ENCODE measurements at places on chromosomes 5 and 9. TPM values are rescaled to one million over a fixed set of nuclear protein-coding genes. Genes with fewer than 3 reads are reported as not detected.

GRCh38 chr9:110185806-110186205 is 22.2 kb downstream of the C9orf152 start:
- no peak for DNase-seq
- H3K27ac ChIP-seq = no peak overlapping the region
- no peaks in the 10 kb centered on the region for H3K4me1 ChIP-seq
- H3K27me3 ChIP-seq = no peaks in the 10 kb centered on the region
- no peaks in the 10 kb centered on the region for H3K36me3 ChIP-seq
- H3K4me3 ChIP-seq = no peak overlapping the region

DNA sequence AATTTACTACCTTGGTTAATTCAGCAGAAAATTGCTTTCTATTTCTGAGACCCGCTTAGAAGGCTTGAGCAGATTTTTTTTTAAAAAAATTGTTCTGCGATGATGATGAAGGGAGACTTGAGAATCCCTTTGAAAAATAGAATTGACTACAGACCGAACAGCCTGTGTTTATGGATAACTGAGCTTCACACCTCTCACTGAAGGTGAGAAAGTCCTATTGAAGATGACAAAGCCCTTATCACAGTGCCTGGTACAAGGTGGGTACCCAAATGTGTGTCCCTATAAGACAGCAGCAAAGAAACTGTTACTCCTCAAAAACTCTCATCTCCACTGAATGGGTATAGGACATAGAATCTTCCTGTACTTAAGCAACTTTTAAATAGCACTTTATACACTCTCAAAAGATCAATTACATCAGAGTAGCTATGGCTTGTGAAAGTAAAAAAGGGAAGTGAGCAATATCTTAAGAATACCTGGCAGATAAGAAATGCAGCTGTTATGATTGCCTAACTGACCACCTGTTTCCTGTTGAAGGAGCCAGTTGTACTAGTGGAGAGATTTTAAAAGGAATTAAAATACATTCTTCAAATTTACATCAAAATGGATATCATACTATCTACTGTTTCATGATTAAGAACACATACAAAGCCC is 419.7 kb downstream of the CHSY3 start:
- H3K27me3 ChIP-seq = no peaks in the 10 kb centered on the region
- H3K4me3 ChIP-seq = no peak overlapping the region
- H3K4me1 ChIP-seq = no peaks in the 10 kb centered on the region
- H3K27ac ChIP-seq = no peak overlapping the region

GRCh38 chr9:85157772-85158171 is 488.2 kb downstream of the NTRK2 start:
- H3K4me1 ChIP-seq = no peaks in the 10 kb centered on the region
- no peak overlapping the region for H3K27ac ChIP-seq
- no peak overlapping the region for H3K4me3 ChIP-seq

GRCh38 chr5:71864730-71865601 is 145.9 kb downstream of the CARTPT start:
- H3K36me3 ChIP-seq = no peaks in the 10 kb centered on the region
- DNase-seq = no peak
- H3K4me3 ChIP-seq = no peak overlapping the region
- no peak overlapping the region for H3K27ac ChIP-seq
- H3K4me1 ChIP-seq = no peaks in the 10 kb centered on the region

DNA sequence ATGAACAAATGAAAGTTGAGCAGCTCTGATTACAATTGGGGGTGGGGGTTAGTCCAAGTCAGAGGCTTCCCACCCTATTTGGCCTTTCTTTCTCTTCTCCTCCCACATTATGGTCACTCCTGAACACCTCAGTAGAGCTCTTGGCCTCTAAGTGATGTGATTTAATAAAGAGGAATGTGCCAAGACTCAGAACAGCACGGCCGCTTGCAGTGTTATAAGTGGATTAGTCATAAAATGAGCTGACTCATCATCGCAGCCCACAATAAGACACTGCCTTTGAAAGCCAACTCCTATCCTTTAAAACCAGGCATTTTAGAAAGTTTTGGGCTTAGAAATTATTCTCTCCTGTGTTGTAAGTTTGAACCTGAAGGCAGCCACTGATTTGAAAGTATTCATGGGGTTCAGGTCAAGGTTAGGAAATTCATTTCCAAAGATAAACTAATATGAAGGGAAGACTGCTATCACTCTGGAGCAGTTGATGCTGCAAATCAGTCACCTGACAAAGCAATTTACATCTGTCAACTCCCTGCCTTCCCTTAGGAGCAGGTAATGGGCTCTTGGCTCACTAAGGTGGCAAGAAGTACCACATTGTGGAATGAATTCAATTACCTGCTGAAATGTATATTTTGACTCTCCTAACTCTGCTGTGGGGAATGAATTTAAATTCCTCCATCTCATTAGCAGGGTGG is 283.6 kb upstream of the NMUR2 start:
- DNase-seq = no peak
- no peaks in the 10 kb centered on the region for H3K36me3 ChIP-seq
- no peaks in the 10 kb centered on the region for H3K4me1 ChIP-seq
- no peak overlapping the region for H3K27ac ChIP-seq
- H3K27me3 ChIP-seq = no peaks in the 10 kb centered on the region
- no peak overlapping the region for H3K4me3 ChIP-seq

GRCh38 chr5:2756211-2757152 is 5.0 kb upstream of the IRX2 start:
- H3K27me3 ChIP-seq = peaks cover 51% of the 10 kb centered on the region
- H3K36me3 ChIP-seq = peaks cover 3% of the 10 kb centered on the region
- H3K4me1 ChIP-seq = peaks cover 12% of the 10 kb centered on the region

SV2C gene
- 0.02 TPM for total RNA-seq

DNA sequence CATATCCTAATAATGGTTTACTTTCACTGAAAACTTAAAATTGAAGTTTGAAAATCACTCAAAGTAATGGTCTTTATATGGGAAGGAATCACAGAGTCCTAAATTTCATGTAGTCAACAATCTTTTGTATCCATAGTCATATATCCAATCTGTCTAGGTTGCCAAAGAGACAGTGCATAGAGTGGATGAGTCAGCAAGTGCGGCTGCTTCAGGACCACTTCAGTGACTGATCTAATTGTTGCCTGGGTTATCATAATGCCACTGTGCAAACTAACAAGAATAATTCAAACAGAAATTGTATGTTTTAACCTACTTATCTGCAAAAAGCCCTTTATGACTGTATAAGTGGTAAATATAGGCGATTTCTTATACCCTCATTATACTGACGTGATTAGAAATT is 211.3 kb upstream of the PRR16 start:
- H3K27ac ChIP-seq = no peak overlapping the region
- DNase-seq = no peak
- H3K27me3 ChIP-seq = no peaks in the 10 kb centered on the region
- H3K4me1 ChIP-seq = no peaks in the 10 kb centered on the region
- no peak overlapping the region for H3K4me3 ChIP-seq

- H3K36me3 ChIP-seq = no peaks in the 10 kb centered on the region
- H3K4me1 ChIP-seq = peaks cover 8% of the 10 kb centered on the region
- H3K27ac ChIP-seq = no peak overlapping the region
- no peak for DNase-seq
- no peak overlapping the region for H3K4me3 ChIP-seq
- H3K27me3 ChIP-seq = no peaks in the 10 kb centered on the region
Measured at GRCh38 chr5:96049398-96050272, 88.0 kb upstream of the ELL2 start.

- H3K27me3 ChIP-seq = no peaks in the 10 kb centered on the region
- H3K27ac ChIP-seq = no peak overlapping the region
- no peak overlapping the region for H3K4me3 ChIP-seq
- no peaks in the 10 kb centered on the region for H3K4me1 ChIP-seq
- H3K36me3 ChIP-seq = no peaks in the 10 kb centered on the region
- DNase-seq = no peak
Measured at GRCh38 chr9:13427587-13427986, 148.1 kb upstream of the MPDZ start.

- no peaks in the 10 kb centered on the region for H3K36me3 ChIP-seq
- no peak overlapping the region for H3K4me3 ChIP-seq
- H3K4me1 ChIP-seq = no peaks in the 10 kb centered on the region
- no peak for DNase-seq
- peaks cover 19% of the 10 kb centered on the region for H3K27me3 ChIP-seq
- no peak overlapping the region for H3K27ac ChIP-seq
Measured at GRCh38 chr9:72657023-72657422, 135.6 kb downstream of the TMC1 start.

DNA sequence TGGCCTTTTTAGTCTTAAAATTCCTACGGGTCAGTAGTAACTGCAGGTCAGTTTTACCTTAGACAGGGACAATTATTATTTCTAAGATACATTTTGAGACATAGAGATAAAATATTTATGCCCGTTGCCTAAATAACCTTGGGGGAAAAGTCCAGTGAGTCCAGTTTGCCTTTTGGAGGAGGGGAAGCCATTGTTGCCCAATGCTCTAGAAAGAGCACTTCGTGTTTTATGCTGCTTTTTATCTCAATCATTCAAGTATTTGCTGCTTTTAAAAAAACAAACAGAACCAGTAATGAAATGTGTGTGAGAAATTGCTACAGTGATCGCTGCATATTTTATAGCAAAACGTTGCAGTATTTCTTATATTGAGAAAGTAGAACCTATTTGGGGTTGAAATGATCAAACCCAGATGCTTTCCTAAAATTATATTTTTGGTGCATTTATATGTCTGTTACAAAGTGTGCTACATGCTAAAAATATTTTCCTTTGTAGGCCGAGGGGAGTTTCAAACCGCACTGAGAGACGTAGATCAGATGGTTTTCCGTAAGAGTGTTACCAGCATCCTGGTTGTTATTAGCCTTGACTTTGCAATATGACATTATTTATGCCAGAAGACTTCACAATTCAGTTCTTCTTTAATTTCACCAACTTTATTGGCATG is 266.8 kb downstream of the AOPEP start:
- DNase-seq = no peak
- H3K4me1 ChIP-seq = no peaks in the 10 kb centered on the region
- no peak overlapping the region for H3K4me3 ChIP-seq

GRCh38 chr5:157505496-157505895 is 45.5 kb downstream of the NIPAL4 start:
- no peak overlapping the region for H3K4me3 ChIP-seq
- peaks cover 33% of the 10 kb centered on the region for H3K4me1 ChIP-seq
- no peak for DNase-seq
- no peaks in the 10 kb centered on the region for H3K27me3 ChIP-seq
- peaks cover 83% of the 10 kb centered on the region for H3K36me3 ChIP-seq

GRCh38 chr5:103347716-103348423 is 89.3 kb downstream of the MACIR start:
- H3K4me3 ChIP-seq = no peak overlapping the region
- no peaks in the 10 kb centered on the region for H3K36me3 ChIP-seq
- H3K4me1 ChIP-seq = no peaks in the 10 kb centered on the region
- DNase-seq = no peak
- H3K27ac ChIP-seq = no peak overlapping the region

CCL28 gene
- total RNA-seq = 8.8 TPM

PHF24 gene
- 0.12 TPM for total RNA-seq

GRCh38 chr5:57209316-57210040 is 35.6 kb downstream of the GPBP1 start:
- no peak for DNase-seq
- peaks cover 15% of the 10 kb centered on the region for H3K36me3 ChIP-seq
- no peak overlapping the region for H3K4me3 ChIP-seq
- no peaks in the 10 kb centered on the region for H3K27me3 ChIP-seq
- H3K27ac ChIP-seq = peak overlapping the region; percentile 38

PCDHA12 gene
- not detected for total RNA-seq

- DNase-seq = no peak
- H3K36me3 ChIP-seq = no peaks in the 10 kb centered on the region
- H3K27me3 ChIP-seq = no peaks in the 10 kb centered on the region
- no peaks in the 10 kb centered on the region for H3K4me1 ChIP-seq
Measured at GRCh38 chr5:25579111-25579510, 934.3 kb upstream of the CDH10 start.

CDH9 gene
- not detected for total RNA-seq

SLC25A2 gene
- total RNA-seq = 0.19 TPM

EFNA5 gene
- total RNA-seq = not detected

ARHGEF28 gene
- total RNA-seq = 0.05 TPM

SEMA5A gene
- 0.52 TPM for total RNA-seq

DNA sequence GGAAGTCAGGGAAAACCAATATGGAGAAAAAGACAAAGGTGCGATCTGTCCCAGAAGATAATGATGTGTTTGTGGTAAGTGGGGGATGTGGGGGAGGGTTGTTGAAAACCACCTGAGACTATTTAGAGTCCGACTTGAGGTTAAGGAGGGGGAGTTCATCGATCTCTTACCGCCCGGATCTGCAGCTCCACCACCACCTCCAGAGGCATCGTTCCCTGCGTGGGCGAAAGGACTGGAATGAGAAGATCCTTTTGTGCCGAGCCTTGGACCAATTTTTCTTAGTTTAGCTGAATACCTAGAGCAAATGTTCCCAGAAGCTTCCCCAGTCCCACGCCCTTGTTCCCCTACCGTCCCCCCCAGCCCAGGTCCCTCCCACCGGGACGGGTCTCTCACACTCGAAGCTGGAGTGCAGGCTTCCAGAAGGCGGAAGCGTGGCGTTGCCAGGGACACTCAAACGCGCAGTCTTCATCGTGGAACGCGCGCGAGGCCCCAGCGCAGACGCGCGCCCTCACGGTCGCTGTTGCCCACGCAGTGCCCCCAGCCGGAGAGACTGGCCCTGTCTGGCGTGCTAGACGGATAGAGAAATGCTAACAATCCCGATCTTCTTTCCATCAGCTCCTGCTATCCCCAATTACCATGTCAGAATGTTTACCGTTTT is at the start of gene SPATA6L:
Gene SPATA6L, minus strand, starts transcription at position 439 of the 658 bp plus-strand sequence. Its CDS starts 230 bp downstream, at position 209.
- H3K27me3 ChIP-seq = no peaks in the 10 kb centered on the region
- peak; percentile 60 for DNase-seq
- H3K27ac ChIP-seq = no peak within 1 kb of the TSS
- peak within 1 kb of the TSS; percentile 68 for H3K4me3 ChIP-seq

ELAVL2 gene
- total RNA-seq = not detected

DRD1 gene
- total RNA-seq = not detected

STX17 gene
- 30.6 TPM for total RNA-seq

- H3K27me3 ChIP-seq = no peaks in the 10 kb centered on the region
- peaks cover 28% of the 10 kb centered on the region for H3K36me3 ChIP-seq
- H3K4me1 ChIP-seq = no peaks in the 10 kb centered on the region
- H3K27ac ChIP-seq = no peak overlapping the region
- DNase-seq = peak; percentile 34
- no peak overlapping the region for H3K4me3 ChIP-seq
Measured at GRCh38 chr5:123371575-123372179, 51.5 kb downstream of the CEP120 start.

DNA sequence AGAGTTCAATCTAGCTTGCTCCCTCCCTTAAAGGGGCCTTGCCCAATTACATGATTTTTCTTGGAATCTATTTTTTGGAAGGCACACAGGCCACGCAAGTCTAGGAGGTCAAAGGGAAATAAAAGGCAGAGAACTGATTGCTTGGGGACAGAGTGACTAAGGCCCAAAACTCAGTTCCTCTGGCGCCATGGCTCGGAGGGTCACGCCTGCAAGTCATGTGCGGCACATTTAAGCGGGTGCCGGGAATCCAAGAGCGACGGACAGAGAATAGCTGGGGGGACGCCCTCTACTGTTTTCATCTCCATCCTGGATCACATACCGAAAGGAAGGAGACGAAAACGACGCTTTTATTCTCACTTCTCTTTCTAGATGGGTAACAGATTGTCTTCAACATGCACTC is 78.6 kb downstream of the FREM1 start:
- no peak for DNase-seq
- no peaks in the 10 kb centered on the region for H3K36me3 ChIP-seq
- no peaks in the 10 kb centered on the region for H3K4me1 ChIP-seq
- no peak overlapping the region for H3K4me3 ChIP-seq
- H3K27ac ChIP-seq = no peak overlapping the region
